ENCODE measurements at places on chromosomes 7 and 10. TPM values are rescaled to one million over a fixed set of nuclear protein-coding genes. Genes with fewer than 3 reads are reported as not detected.
A peak's percentile ranks its signal among the peaks of the same experiment; 100 is the strongest.

GRCh38 chr7:46810986-46811385 lies 770.9 kb downstream of the TNS3 start:
- H3K27ac ChIP-seq = no peak overlapping the region
- no peak for DNase-seq
- H3K36me3 ChIP-seq = no peaks in the 10 kb centered on the region
- no peaks in the 10 kb centered on the region for H3K4me1 ChIP-seq
- H3K4me3 ChIP-seq = no peak overlapping the region

The MKI67 gene
- 74.8 TPM for total RNA-seq

DNA sequence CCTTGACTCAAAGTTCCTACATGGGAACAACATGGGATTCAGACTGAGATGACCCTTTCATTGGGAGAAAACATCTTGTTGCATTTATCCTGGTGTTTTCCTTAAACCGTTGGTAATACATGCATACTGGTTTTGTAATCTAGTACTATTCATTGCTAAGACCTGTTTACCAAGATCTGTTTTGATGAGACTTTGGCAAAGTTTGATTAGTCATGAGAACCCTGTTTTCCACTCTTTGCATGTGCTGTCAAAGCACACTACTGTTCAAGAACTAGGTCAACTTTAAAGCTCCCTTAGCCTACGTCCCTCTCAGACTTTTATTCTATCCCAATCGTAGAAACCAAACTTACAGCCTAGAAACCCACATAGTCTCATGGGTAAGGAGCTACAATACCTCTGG lies 650.9 kb downstream of the GATA3 start:
- H3K4me3 ChIP-seq = no peak overlapping the region
- no peaks in the 10 kb centered on the region for H3K36me3 ChIP-seq

- H3K4me3 ChIP-seq = no peak overlapping the region
- H3K36me3 ChIP-seq = no peaks in the 10 kb centered on the region
- H3K4me1 ChIP-seq = no peaks in the 10 kb centered on the region
- H3K27ac ChIP-seq = no peak overlapping the region
- no peaks in the 10 kb centered on the region for H3K27me3 ChIP-seq
Measured at GRCh38 chr10:56624082-56624481, 263.0 kb upstream of the ZWINT start.

The GRID2IP gene
- 1.9 TPM for total RNA-seq

- no peak overlapping the region for H3K27ac ChIP-seq
- no peaks in the 10 kb centered on the region for H3K27me3 ChIP-seq
- no peaks in the 10 kb centered on the region for H3K4me1 ChIP-seq
- DNase-seq = no peak
- no peaks in the 10 kb centered on the region for H3K36me3 ChIP-seq
Measured at GRCh38 chr7:24779283-24779655, 22.0 kb upstream of the GSDME start.

The GPR158 gene
- total RNA-seq = 0.29 TPM

DNA sequence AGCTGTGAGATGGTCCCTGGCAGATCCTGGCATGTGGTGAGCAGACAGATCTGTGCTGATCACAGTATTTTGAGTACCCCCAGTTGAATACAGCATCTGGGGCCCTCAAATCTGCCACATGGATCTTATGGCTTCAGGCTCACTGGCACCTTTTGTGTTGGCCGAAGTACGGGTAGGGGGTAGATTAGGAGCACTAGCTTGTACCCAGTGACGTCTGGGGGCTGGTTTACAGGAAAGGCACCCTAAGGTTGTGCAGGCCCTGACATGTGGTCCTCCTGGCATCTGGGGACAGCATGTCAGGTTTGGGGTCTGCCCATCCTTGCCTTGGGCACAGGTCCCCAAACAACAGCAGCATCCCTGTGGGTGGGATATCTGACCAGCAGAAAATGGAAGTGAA lies 53.2 kb downstream of the SYPL1 start:
- no peaks in the 10 kb centered on the region for H3K4me1 ChIP-seq
- peak overlapping the region; percentile 90 for H3K27ac ChIP-seq

DNA sequence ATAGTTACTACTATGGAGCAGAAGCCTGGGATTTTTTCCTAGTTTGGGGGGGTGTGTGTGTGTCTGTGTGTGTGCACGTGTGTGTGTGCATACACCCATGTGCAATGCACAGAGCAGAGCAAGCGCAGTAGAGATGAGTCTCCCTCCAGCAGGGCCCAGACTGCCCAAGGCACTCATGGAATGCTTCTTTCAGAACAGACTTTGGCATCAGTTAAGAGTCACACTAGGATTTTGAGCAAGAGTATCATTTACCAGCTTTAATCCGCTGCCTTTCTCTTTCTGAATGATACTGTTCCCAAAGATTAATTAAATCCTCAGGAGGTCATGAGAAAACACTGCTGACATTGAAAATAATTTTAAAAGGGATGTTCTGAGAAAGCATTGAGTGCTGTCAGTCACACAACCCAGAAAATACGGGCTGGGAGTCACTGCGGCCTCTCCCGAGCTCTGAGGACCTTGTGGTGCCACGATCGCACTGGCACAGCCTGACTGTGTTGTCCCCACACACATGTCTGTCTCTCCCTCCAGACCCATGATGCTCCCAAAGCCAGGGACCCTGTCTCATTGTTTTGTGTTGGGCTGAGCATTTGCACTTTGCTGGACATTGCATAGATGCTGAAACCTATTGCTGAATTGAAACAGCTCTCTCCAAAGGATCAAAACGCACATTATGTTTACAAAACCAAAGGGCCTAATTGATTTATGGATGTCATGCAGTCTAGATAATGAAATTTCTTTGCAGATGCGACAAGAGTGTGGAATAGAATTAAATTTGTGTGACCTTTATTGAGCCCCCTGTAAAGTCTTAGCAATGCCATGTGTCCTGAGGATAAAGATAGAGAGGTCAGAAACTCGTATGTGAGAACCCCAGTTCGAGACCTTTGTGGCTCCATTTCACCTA lies 54.7 kb upstream of the FIGNL1 start:
- no peaks in the 10 kb centered on the region for H3K27me3 ChIP-seq
- no peak overlapping the region for H3K27ac ChIP-seq
- H3K4me3 ChIP-seq = no peak overlapping the region

GRCh38 chr7:46177821-46178220 lies 256.7 kb upstream of the IGFBP3 start:
- no peaks in the 10 kb centered on the region for H3K27me3 ChIP-seq
- H3K4me3 ChIP-seq = no peak overlapping the region
- no peaks in the 10 kb centered on the region for H3K36me3 ChIP-seq
- H3K27ac ChIP-seq = no peak overlapping the region
- H3K4me1 ChIP-seq = peaks cover 12% of the 10 kb centered on the region

GRCh38 chr10:93600446-93601145 lies 439 bp downstream of the RBP4 start:
- peaks cover 56% of the 10 kb centered on the region for H3K27me3 ChIP-seq
- no peak overlapping the region for H3K27ac ChIP-seq
- DNase-seq = peak; percentile 71
- H3K4me3 ChIP-seq = no peak overlapping the region

The XRCC2 gene
- total RNA-seq = 17.0 TPM

- peaks cover 3% of the 10 kb centered on the region for H3K36me3 ChIP-seq
- H3K27me3 ChIP-seq = no peaks in the 10 kb centered on the region
- DNase-seq = no peak
- H3K27ac ChIP-seq = no peak overlapping the region
Measured at GRCh38 chr10:92916433-92916832, 68.1 kb downstream of the EXOC6 start.

The GIMAP6 gene
- total RNA-seq = not detected

The PPP1R17 gene
- total RNA-seq = 0.36 TPM

The LRMDA gene
- total RNA-seq = 1.7 TPM

The COL28A1 gene
- total RNA-seq = 0.49 TPM

The ZPBP gene
- not detected for total RNA-seq

The CUZD1 gene
- not detected for total RNA-seq

The LBX1 gene
- not detected for total RNA-seq

DNA sequence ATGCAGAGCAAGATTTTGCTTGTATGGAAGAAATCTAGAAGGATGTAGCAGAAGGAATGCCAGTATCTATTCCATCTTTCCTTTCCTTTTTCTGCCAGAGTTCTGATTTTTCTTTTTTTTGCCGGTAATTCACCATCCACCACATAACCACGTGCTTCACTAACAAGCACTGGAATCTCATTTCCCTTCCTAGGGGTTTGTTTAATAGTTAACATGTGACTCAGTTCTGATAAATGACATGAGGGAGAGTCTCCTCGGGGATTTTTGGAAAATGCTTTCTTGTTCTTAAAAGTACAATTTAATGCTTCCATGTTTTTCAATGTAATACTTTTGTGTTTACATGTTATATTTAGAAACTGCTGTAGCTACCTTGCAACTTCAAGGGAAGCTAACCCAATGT lies 590.2 kb downstream of the SH2D4B start:
- no peaks in the 10 kb centered on the region for H3K27me3 ChIP-seq
- H3K27ac ChIP-seq = no peak overlapping the region
- DNase-seq = no peak
- no peak overlapping the region for H3K4me3 ChIP-seq
- H3K4me1 ChIP-seq = no peaks in the 10 kb centered on the region

GRCh38 chr10:62460393-62460792 lies 86.2 kb downstream of the ZNF365 start:
- DNase-seq = no peak
- no peaks in the 10 kb centered on the region for H3K27me3 ChIP-seq
- H3K4me3 ChIP-seq = no peak overlapping the region
- no peaks in the 10 kb centered on the region for H3K36me3 ChIP-seq
- no peaks in the 10 kb centered on the region for H3K4me1 ChIP-seq

- H3K27ac ChIP-seq = no peak overlapping the region
- H3K36me3 ChIP-seq = no peaks in the 10 kb centered on the region
- H3K4me3 ChIP-seq = no peak overlapping the region
- H3K27me3 ChIP-seq = no peaks in the 10 kb centered on the region
- DNase-seq = no peak
- no peaks in the 10 kb centered on the region for H3K4me1 ChIP-seq
Measured at GRCh38 chr7:134477954-134478353, 19.1 kb upstream of the AKR1B1 start.

The ZNF365 gene
- total RNA-seq = not detected

GRCh38 chr10:113179265-113179664 lies 229.2 kb downstream of the TCF7L2 start:
- no peak overlapping the region for H3K27ac ChIP-seq
- no peaks in the 10 kb centered on the region for H3K36me3 ChIP-seq
- peaks cover 5% of the 10 kb centered on the region for H3K4me1 ChIP-seq
- peak; percentile 7 for DNase-seq
- H3K27me3 ChIP-seq = no peaks in the 10 kb centered on the region

DNA sequence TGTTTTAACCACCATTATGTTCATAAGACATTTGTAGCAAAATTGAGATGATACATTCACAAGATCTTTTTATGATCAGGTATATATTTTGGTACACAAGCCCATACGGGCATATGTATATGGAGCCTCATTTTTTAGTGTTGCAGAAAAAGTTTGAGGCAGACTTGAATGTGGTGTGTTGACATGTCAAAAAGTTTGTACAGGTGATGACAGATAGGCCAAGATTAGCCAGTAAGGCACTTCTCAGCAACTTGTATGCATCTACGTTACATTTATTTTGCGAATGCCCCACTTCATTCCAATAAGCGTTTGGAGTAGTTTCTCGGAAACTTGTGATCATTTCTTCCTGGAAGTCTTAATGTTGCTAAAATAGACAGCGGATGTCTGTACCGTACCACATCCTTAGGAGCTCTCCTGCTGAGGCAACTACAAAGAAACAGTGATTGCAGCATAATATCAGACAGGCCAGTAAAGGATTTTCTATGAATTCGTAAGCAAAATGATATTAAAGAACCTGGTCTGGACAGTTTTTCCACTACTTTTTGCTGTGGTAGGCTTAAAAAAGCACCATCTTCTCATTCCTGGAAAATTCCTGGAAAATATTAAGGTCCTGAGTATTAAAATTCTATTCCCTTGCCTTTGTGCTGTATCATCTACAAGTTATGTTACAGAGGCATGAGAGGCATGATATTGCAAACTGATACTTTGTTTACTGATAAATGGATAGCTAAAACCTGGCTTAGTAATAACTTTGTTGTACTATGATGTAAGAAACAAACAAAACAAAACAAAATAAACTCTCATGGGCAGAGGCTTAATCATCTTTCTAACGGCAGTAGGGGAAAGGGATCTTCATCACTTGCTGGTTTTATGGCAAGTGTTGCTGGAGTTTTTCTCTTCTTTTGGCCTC lies 153.6 kb downstream of the HDAC9 start:
- no peaks in the 10 kb centered on the region for H3K36me3 ChIP-seq
- H3K27me3 ChIP-seq = no peaks in the 10 kb centered on the region
- no peaks in the 10 kb centered on the region for H3K4me1 ChIP-seq
- H3K4me3 ChIP-seq = no peak overlapping the region
- no peak for DNase-seq

GRCh38 chr10:48366261-48366660 lies 59.8 kb downstream of the MAPK8 start:
- no peak overlapping the region for H3K27ac ChIP-seq

DNA sequence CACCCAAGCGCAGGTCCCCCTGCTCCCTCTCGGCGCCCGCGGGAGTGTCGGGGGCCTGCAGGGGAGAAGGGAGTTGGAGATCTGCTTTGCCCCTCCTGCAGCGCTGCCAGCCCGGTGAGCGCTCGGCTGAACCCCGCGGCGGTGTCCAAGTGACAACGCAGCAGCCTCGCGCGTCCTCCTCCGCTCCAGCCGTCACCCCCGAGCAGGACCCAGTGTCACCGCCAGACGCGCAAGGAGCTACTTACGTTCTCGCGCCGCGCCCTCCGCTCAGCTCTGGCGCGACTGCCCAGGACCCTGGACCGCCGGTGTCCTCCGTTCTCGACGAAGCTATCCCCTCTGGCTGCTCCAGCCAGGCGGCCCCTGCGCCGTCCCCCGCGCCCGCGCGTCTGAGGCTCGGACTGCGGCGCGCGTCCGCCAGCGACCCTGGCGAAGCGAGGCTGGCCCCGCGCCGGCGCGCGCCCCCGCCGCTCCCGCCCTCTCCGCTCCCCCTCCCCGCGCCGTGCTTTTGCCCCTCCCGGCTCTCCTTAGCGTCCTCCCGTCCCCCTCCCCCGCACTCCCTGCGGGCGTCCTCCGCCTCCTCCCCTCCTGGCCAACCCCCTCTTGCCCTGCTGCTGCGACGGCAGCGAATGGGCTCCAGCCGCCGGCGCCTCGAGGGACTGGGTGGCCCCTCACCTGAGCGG lies at the start of gene NRCAM:
TSS of gene NRCAM (minus strand) at position 439 of the 680 bp plus-strand sequence. CDS start 216,372 bp downstream, outside the sequence.
- H3K4me3 ChIP-seq = peak within 1 kb of the TSS; percentile 82
- no peak within 1 kb of the TSS for H3K27ac ChIP-seq
- H3K27me3 ChIP-seq = peaks cover 38% of the 10 kb centered on the region
- H3K4me1 ChIP-seq = no peaks in the 10 kb centered on the region

- no peaks in the 10 kb centered on the region for H3K27me3 ChIP-seq
- no peak overlapping the region for H3K27ac ChIP-seq
- H3K4me3 ChIP-seq = no peak overlapping the region
- peaks cover 65% of the 10 kb centered on the region for H3K36me3 ChIP-seq
- H3K4me1 ChIP-seq = no peaks in the 10 kb centered on the region
Measured at GRCh38 chr10:11927746-11928145, 104.6 kb downstream of the PROSER2 start.

- H3K27ac ChIP-seq = no peak overlapping the region
- DNase-seq = no peak
- no peaks in the 10 kb centered on the region for H3K27me3 ChIP-seq
- H3K36me3 ChIP-seq = no peaks in the 10 kb centered on the region
Measured at GRCh38 chr7:78041423-78041822, 242.8 kb downstream of the PHTF2 start.
